ENCODE measurements at places on chromosomes 3 and 15.
A peak's percentile ranks its signal among the peaks of the same experiment; 100 is the strongest.

DNA sequence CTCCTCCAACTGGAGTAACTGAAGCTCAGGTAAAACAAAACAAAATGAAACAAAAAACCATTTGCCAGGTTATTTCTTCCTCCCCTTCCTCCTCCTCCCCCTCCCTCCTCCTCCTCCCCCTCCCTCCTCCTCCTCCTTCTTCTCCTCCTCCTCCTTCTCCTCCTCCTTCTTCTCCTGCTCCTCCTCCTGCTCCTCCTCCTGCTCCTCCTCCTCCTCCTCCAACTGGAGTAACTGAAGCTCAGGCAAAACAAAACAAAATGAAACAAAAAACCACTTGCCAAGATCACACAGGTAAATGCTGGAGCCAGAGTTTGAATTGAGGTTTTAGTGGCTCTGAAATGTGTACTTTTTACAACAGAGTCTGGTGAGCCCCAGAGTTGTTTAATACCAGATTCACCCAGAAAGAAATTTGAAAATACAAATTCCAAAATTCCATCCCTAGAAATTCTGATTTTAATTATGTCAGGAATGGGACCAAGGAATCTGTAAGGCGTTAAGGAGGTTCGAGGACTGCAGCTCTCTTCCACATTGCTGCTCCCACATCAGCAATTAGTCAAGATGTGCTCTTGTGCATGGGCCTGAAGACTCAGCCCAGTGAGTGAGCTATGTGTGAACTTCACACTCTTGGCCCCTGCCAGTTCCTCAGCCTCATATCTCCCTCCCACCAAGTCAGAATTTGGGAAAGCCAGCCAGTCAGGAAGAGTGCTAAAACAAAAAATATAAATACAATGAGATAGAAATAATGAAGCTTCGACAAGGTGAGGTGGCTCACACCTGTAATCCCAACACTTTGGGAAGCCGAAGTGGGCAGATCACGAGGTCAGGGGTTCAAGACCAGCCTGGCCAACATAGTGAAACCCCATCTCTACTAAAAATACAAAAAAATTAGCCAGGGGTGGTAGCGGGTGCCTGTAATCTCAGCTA, 31.6 kb upstream of the ZNF770 start:
- peak; percentile 6 for DNase-seq

DNA sequence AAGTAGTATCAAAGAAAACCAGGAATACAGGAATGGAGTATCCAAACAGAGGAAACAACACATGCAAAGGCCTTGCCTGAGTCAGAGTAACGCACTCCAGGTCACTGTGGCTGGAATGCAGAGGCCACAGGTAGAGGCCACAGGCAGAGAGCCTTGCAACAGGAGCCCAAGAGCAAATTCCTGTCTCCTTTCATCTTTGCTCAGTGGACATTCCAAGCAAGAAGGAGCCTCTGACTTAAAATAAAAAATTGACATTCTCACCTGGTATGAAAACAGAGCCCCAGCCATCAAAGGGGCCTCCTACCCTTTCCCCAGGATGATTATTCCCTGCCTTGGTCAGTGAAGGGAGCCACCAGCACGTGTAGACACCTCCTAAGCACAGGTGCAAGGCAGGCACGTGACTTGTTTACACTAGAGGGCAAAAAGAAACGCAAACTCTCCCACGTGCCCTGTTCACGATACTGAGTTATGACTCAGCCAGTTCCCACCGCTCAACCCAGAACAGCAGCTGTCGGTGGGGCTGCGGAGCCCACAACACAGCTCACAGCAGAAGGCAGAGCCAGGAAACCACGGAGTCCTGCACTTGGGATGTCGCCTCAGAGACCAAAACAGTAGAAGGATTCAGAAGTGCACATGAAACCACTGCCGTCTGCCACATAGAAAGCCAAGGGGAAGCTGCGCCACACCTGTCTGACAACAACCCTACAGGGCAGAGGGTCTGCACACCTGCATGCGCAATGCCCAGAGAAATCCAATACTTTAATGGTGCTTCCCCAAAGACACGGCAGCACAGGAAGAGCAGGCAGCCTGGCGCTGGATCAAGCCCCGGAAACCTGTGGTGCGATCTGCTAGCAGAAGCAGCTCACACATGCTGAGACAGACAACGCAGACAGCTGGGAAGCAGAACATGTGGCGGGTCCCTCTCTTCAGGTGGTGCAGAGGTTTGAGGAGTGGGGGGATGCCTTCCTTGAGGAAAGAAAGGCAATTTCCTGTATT, 52.1 kb downstream of the ITGB5 start:
- peak; percentile 23 for DNase-seq

GRCh38 chr3:155407971-155408370, 114.5 kb upstream of the STRIT1 start:
- no peak for DNase-seq

- DNase-seq: no peak
Measured at GRCh38 chr15:34182942-34183341, 27.0 kb downstream of the KATNBL1 start.

DNA sequence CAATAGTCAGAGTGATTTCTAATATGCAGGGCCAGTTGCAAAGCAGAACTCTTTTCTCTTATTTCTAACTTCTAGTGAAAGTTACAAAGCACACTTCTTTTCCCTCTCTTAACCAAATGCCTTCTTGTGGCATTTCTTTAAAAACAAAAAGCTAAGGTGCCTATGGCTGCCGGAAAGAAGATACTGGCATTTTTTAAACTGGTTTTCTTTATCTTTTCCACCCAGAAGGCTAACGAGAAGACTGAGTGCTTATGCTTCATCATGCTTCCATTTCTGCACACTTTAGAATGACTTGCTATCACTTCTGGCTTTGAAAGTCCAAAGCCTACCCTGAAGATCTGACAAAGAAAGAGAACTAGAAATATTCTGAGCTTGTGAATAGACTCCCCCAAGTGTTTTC, 141.3 kb downstream of the P2RY1 start:
- no peak for DNase-seq

- DNase-seq: peak; percentile 54
Measured at GRCh38 chr15:69161079-69161877, 843 bp downstream of the GLCE start.

DNA sequence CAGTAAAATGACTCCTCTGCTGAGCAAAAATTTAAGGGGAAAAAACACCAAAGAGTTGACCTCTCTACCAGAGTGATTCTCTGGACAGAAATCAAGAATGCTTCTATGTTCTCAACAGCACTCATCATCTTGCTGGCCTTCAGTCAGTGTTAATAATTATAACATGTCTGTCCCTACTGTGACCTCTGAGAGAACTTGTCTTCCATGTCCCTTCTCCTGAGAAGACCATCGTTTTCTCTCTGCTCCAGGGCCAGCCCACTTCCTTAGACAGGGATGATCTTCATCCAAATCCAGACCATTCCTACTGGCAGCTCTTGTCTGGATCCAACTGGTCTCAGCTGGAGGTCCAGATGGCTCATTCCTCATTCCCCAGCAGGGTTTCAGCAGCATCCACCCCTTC, 139.0 kb upstream of the NECTIN3 start:
- no peak for DNase-seq

DNA sequence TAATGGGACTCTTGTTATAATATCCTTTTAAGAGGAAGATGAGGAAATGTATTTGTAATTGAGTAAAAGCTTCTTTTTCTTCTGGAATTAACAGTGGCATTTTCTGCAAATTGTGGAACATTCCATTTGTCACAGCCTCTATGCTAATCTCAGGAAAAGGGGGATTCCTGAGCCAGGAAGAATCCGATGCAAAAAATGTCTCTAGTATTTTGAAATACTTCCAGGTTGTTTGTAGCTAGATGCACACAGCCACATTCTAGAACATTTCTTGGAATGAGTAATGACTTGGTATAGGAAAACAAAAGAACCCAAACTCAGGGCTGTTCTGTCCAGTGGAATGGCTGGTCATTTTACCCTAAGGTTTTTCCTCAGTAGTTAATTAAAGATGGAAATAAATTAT, 98.5 kb upstream of the SLC2A2 start:
- DNase-seq: no peak

GRCh38 chr3:110301781-110302180, 769.8 kb upstream of the NECTIN3 start:
- no peak for DNase-seq

GRCh38 chr3:86969500-86970189, 21.3 kb downstream of the VGLL3 start:
- DNase-seq: peak; percentile 23

DNA sequence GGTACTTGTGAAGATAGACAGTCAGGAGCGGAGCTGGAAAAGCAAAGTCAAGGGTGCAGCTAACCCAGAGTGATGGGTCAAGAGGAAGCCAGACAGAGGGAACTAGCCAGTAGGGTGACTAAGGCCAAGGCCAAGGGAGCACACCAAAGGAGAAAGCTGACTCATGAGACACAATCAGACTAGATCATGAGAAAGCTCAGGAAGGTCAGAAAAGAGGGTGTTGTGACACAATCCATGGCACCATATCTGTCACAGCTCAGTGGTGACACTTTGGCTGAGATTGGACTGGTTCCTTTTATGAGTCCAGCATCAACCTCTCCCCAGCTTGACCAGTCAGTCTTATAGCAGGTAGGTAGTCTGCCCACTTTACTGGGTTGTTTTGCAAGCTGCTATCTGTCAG, 22.2 kb downstream of the P2RY1 start:
- DNase-seq: no peak

DNA sequence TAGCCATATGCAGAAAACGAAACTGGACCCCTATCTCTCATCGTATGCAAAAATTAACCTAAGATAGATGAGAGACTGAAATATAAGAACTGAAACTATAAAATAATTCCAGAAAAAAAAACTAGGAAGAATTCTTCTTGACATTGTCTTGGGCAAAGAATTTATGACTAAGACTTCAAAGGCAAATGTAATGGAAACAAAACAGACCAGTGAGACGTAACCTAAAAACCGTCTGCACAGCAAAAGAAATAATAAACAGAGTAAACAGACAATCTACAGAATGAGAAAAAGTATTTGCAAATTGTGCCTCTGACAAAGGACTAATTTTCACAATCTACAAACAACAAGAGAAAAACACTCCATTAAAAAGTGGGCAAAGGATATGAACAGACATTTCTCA, 92.3 kb downstream of the FAM227B start:
- DNase-seq: no peak

DNA sequence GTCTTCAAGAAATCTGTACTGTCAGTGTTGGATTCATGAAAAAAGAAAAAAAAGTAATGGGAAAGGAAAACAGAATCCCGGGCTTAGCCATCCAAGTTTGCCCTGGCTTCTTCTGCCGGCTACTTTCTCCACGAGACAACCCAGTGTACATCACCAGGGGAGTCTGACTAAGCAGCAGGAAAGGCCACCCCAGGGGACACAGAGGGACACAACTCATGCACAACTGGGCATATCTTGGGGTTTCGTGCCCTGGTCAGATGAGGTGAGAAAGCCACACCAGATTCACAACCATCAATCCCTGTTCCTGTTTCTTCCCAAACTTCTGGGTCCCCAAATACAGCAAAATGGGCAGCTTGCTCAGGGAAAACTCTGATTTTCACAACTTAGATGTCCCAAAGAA, 33.2 kb downstream of the ADAMTS17 start:
- DNase-seq: no peak

GRCh38 chr3:143737065-143737464, 111.2 kb downstream of the SLC9A9 start:
- DNase-seq: no peak

DNA sequence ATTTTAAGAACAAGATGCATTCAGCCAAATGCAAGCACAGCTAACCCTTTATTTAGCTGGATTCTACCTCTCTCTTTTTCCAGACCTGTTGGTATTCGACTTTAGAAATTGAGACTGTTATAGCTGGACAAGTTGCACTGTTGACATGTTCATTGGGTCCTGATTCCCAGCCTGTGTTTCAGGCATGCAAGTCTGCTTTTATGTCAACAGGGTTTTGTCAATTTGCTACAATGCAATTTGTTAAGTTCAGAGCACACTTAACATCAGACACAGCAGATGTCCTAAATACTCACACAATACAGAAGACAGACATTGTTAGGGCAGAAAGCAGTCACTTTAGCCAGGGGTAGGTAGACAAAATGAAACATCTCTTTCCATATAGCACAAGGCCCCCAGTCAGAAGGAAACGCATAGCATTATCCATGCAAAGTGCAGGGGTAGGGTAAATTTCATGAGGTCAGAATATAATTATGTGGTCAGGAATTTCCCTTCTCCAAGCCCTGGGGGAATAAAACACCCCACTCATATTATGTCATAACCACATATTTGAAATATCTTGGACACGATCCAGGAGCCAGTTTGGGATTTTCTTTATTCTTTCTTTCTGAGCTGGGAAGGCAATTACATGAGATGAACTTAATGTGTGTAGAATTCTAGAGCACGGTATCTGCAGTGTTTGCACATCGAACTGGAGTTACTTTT, 504.1 kb downstream of the NTRK3 start:
- DNase-seq: no peak

DNA sequence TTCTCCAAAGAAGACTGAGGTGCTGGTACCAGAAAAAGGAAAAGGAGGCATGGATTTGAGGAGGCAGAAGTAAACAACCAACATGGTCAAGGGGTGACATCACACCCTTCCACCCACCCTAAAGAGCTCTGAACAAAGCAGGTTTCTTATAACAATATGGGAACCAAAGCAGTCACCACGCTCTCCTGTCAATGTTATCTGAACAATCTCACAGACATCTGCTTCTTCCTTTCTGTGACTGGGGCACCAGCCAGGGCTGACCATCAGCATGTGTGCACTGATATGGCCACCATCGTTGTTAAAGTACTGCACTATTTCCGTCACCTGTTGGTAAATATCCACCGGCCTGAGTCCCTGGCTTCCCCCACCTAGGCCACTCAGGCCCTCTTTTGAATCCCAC, 252.9 kb downstream of the SHQ1 start:
- DNase-seq: no peak

DNA sequence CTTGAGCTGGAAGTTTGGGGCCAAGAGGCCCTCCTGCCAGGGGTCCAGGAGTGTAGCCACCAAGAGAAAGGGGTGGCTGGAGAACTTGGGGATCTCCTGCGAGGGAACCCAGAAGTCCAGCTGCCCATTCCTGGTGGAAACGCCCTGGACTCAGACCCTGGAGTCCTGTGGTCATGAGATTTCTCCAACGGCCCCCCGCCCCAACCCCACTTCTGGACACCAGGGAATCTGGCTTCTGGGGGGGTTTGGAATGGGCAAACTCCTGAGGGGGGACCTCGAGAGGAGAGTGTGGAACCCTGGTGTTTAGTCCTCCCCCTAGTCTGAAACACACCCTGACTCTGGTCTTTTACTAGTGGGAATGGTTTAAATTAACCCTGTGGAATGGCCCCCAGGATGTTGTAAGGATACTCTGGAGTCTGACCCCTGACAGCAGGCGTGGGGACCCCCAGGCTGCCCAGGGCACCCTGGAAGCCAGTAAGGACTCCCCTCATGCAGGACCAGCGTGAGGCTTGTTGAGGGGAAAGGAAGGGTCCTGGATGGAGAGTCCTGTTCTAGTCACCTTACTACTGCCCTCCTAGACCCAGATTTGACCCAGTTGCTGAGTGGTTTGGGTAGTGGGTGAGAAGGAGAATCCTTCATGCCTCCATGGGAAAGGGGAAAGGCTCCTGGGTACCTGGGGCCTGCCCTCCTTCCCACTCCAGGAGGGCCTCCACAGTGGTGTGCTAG, 540 bp downstream of the KLHDC8B start:
- DNase-seq: no peak
